ENCODE measurements at places on chromosomes 5 and 9.
A peak's percentile ranks its signal among the peaks of the same experiment; 100 is the strongest.

DNA sequence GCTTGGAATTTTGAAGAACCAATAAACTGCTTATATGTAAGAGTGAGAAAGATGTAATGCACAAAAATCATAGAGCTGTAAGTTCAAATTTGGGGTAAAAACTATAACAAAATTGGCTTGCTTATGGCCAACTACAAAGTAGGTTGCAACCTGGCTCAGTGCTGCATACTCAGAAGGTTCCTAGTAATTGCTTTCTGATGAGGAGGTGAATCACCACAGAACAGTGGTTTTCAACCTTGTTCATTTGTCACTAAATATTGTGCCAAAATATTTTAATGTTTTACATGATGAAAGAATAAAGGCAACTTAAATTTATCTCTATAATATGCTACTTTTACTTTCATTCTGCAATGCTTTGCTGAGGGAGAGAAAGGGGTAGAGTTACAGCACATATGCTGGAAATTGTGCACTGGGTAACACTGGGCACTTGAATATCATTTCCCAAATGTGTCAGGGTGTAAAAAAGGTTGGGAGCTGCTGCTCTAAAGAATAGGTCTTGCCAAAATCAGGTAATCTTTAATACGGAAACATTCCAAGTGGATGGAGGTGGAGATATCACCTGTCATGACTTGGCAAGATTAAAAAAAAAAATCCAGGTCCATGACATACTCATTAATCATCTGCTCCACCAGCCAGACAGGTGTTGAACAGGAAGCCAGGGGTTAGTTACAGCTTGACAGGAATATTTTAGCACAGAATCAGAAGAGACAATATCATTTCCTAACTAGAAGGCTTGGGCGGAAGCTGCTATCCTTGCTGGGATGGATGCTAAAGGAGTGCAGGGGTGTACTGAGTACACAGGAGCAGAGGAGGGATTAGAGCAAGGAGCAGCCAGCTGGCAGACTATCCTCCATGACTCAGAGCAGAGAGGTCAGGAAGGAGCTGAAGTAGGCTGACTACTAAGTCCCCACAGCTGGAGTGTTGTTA, 34.6 kb upstream of the CCL21 start:
- DNase-seq = peak; percentile 8

GRCh38 chr5:175573493-175574269, 84.2 kb upstream of the HRH2 start:
- no peak for DNase-seq

DNA sequence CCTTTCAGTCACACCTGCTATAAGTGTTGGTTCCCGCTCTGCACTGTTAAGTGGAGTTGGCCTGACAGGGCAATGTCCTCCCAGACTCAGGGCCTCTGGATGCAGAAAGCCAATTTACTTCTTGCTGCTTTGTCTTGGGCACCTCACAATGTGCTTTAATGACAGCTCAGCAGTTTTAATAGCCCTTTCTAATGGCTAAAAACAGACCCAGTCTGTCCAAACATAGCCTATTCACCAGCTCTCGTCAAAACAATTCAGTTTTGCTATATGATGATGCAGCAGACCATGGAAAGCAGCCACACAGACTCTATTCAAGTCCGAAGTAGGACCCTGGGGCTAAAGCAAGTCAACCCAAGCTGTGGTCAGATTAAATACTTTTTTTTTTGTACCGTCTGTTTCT, 529.1 kb upstream of the SEMA6A start:
- DNase-seq = no peak

DNA sequence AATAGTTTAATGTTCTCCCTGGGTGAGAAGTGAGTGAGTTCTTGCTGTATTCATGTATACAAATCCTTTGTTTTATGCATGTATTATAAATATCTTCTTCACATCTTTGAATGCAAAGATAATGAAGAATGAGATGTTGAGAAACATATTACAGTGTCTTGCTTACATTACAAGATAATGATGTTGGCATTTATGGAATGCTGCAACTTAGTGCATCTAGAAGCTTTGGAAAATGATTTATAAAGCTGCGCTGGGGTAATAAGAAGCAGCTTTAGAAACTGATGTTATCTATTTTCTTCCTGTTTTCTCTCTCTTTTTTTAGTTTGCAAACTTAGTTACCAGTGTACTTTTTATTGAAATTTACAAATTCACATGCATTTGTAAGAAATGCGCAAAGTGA, 673.4 kb downstream of the KCTD16 start:
- DNase-seq = no peak

DNA sequence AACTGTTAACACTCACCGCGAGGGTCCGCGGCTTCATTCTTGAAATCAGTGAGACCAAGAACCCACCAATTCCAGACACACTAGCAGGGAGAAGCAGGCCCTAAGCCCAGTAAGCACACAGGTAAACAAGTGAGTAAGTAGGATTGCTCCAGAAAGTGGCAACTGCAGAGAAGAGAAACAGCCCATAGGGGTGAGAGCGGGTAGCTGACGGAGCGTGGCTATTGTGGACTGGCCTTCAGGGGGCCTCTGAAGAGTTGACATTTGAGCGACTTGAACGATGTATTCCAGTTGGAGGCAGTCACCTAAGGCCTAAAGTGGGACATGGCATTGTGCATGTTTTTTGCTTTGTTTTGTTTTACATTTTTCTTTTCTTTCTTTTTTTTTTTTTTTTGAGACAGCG, 74.2 kb downstream of the TSPAN17 start:
- no peak for DNase-seq

- no peak for DNase-seq
Measured at GRCh38 chr9:126217797-126218196, 108.8 kb upstream of the MVB12B start.

- no peak for DNase-seq
Measured at GRCh38 chr5:6715271-6715670, 2.0 kb downstream of the TENT4A start.

GRCh38 chr9:80378669-80379293, 807.0 kb downstream of the TLE4 start:
- DNase-seq = no peak

GRCh38 chr5:14268738-14269137, 125.6 kb downstream of the TRIO start:
- peak; percentile 59 for DNase-seq

GRCh38 chr5:105670596-105670995, 2000.1 kb downstream of the EFNA5 start:
- DNase-seq = no peak

DNA sequence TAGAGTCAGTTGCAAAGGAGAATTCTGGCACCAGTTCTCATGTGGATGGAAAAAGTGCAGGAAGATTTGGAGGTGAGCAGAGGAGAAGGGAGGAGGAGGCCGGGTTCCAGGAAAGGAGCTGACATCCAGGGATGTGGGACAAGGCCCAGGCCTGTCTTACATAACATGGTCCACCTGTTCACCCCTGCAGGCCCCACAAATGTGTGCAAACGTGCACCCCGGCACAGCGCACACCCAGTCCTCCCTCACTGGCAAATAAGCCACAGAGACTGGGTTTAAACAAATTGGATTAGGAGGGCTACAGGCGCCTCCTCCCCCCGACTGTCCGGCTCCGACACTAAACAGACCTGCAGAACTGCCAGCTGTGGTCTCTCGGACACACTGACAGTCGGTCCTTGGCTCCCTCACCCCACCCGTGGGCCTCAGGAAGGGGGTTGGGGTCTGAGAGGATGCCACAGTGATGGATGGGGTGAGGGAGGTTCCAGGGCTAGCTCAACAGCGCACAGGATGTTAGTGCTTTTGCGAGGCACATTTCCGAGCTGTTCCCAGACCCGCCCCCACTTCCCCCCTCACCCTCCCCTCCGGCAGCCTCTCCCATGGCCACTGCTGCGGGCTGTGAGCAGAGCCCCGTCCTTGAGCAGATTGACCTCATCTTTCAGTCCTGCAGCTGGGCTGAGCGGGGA, 43.4 kb upstream of the IL17B start:
- DNase-seq = peak; percentile 65

DNA sequence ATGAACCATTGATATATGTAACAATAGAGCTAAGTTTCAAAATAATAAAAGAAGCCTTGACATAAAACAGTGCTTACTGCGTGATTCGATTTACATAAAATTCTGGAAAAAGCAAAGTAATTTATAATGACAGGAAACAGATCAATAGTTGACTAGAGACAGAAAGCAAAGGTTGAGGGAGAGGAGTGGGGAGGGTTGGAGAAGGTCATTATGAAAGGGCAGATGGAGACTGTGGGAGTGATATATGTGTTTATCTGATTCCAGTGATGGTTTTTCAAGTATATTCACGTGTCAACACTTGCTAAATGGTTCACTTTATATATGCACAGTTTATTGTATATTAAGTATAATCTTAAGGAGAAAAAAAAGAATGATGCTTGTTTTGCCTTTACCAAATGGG, 1885.7 kb upstream of the NUDT12 start:
- no peak for DNase-seq

GRCh38 chr5:146151970-146152369, 30.5 kb downstream of the LARS1 start:
- no peak for DNase-seq

GRCh38 chr9:98836206-98836605, 28.7 kb downstream of the GALNT12 start:
- no peak for DNase-seq

DNA sequence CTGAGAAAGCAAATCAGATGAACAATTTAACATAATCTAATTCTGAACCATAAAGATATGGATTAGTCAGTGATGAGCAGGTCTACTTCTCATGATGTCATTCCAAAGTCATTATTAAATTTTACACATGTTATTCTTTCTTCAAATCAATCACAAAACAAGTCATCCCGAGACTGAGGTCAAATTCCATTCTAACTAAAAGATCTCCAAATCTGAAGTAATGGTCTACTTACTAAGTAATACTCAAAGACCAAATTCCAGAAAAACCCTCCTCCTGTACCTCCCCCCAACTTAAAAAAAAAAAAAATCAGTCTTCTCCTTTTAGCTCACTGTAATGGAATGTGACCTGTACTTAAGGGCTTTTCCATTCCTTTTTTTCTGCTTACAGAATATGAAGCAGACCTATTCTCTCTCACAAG, 4.7 kb downstream of the PFDN1 start:
- peak; percentile 93 for DNase-seq

- DNase-seq = peak; percentile 31
Measured at GRCh38 chr5:79689541-79690466, at the start of gene CMYA5. Gene CMYA5 (plus strand): TSS chr5:79689836. CDS start chr5:79689908, 72 bp downstream.
